Stimulated activated CD4-positive, alpha-beta T cell treated with anti-CD3 and anti-CD28 coated beads, Interleukin-12 subunit alpha, Interleukin-12 subunit beta, amount 100 ng/mL, for 4 hours (primary cell): ENCODE measurements at places on chromosomes 3 and 15.

GRCh38 chr15:32877252-32878019, 159.6 kb downstream of the GREM1 start:
- no peak for DNase-seq

GRCh38 chr15:101614001-101614585, 38.1 kb downstream of the TM2D3 start:
- no peak for DNase-seq

GRCh38 chr15:100544338-100544841, 15.6 kb upstream of the CERS3 start:
- DNase-seq = no peak

GRCh38 chr15:30036036-30036703, 46.6 kb upstream of the GOLGA8J start:
- no peak for DNase-seq

DNA sequence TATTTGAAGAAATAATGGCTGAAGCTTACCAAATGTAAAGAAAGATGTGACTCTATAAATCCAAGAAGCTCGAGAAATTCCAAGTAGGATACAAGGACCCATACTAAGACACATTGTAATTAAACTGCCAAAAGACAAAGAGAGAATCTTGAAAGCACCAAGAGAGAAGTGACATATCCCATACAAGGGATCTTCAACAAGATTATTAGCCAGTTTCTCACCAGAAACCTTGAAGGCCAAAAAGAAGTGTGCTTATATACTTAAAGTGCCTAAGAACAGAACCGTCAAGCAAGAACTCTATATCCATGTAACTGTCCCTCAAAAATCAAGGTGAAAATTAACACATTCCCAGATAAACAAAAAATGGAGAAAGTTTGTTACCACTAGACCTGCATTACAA, 220.5 kb downstream of the ADAMTS17 start:
- no peak for DNase-seq

GRCh38 chr3:15427981-15428380, 583 bp downstream of the EAF1 start:
- DNase-seq = no peak

GRCh38 chr3:11346416-11346815, 74.2 kb downstream of the ATG7 start:
- DNase-seq = no peak

DNA sequence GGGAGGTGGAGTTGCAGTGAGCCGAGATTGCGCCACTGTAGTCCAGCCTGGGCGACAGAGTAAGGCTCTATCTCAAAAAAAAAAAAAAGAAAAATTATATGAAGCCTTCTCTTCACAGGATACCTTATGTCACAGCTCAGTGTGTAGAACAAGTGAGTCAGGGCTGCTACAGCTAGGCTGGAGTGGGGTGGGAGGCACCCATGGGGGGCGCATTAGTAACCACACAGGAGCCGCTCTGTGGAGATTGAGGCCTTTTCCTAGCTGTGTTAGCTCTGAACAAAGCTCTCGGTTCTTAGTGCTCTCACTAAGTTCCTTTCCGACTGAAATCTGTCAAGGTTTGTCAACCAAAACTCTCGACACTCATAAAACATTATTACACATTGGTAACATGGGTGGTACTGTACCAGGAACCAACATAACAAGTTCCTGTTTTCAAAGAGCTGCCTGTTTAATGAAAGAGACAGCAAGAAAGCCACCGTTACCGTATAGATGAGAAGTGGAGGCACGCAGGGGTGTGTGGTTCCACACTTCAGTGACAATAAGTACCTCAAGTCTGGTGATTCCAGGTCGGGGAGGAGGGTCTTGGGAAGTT, 4.5 kb downstream of the LRRC31 start:
- DNase-seq = no peak

DNA sequence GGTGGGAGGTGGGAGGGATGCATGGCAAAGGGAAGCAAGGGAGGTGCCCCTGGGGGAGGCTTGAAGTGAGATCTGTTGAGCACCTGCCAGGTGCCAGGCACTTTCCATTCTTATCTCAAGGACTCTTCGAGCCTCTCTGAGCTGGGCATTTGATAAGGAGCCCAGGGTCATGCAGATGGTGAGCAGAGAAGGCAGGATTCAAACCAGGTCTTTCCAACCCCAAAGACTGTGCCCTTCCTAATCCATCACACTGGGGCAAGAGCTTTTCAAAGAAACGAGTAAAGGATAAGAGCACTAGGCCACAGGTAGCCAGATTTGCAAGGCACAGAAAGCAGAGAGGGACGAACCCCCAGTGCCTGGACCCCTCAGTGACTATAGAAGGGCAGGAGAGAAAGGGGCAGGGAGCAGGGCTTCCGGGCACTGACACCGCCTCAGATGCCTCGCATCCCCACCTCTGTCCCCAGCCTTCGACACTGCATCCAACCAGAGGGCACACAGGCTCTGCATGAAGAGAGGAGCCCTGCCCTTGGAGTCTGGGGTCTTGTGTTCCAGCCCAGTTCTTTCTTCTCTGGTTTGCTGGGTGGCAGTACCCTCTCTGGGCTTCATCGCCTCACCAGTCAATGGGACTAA, 21.0 kb downstream of the IGDCC4 start:
- DNase-seq = no peak

DNA sequence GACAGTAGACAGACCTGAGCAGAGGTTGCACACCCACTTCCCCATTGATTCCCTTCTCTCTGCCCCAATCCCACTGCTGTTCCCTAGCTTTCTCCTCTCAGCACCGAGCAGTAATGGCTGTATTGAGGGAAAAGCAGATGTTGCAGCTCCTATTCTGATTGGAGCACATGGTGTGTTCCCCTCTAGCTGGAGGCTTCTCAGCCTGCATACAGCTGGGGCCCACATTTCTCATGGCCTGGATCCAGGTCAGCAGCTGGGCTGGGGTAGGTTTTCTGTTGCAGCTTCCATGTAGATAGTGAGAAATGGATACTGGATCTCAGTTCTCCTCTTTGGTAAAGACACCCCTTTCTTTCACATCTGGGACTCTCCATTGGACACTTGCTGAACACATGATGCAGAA, 50.1 kb downstream of the RYR3 start:
- no peak for DNase-seq

- DNase-seq = no peak
Observed at GRCh38 chr3:175477651-175478224, 618.6 kb downstream of the NAALADL2 start.

DNA sequence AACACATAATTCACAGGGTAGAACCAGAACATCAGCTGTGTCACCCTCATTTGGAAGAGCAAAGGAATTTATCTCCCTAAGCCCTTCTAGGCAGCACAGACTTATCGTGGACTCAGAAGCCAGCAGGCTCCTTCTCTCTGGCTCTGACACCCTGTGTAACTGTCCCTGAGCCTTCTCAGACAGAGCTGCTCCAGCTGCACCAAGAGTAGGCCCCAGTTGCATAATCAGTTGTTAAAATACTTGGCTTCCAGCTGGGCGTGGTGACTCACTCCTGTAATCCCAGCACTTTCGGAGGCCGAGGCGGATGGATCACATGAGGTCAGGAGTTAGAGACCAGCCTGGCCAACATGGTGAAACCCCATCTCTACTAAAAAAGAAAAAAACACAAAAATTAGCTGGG, 49.4 kb upstream of the ACVR2B start:
- DNase-seq = no peak

- DNase-seq = no peak
Observed at GRCh38 chr3:67176396-67176795, 178.3 kb downstream of the KBTBD8 start.

- DNase-seq = peak; percentile 75
Observed at GRCh38 chr15:74781431-74782258, at the start of gene CSK. Gene CSK (plus strand): TSS chr15:74782080. CDS start chr15:74798298, 16,218 bp downstream.

- DNase-seq = no peak
Observed at GRCh38 chr15:57522148-57522547, 69.6 kb upstream of the MYZAP start.

DNA sequence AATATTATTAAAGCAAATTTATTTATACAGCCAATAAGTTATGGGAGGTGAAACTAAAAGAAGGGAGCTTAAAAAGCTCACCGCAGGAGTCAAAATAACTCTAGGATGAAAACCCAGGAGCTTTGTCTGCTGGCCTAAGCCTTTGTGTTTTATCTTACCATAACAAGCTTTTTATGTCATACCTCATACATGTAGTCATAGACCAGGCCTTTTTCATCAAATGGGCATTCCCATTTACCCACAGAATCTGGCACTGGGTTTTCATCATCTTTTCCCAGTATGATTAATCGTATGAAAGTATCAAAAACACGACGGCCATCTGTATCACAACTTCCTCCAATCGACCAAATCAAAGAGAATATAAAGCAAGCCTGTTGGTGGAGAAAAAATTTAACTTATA, 122.8 kb downstream of the DNAH12 start:
- DNase-seq = no peak

GRCh38 chr3:45915518-45916231, 27.6 kb upstream of the CXCR6 start:
- peak; percentile 65 for DNase-seq

- DNase-seq = peak; percentile 48
Observed at GRCh38 chr3:37967260-37967881, 23.2 kb upstream of the VILL start.

- no peak for DNase-seq
Observed at GRCh38 chr3:77160931-77161497, 121.1 kb downstream of the ROBO2 start.

GRCh38 chr15:62369454-62369853, 204.4 kb upstream of the C2CD4B start:
- no peak for DNase-seq

DNA sequence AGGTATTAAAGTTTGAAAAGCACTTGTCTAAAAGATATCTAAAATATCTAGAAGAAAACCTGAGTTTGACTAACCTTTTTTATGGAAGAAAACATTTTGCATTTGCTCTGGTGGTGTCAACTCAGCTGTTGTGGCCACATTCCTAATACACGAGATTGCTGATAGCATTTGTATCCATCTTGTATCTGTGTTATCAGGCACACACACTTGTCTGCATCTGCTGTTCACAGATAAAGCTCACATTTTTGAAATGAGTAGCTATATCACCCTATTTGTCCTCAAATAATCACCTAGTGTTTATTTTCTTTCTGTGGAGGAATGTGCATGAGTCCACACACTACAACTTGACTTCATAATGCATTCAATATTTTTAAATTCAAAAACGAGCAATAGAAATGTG, 632.3 kb upstream of the NR2F2 start:
- DNase-seq = no peak

DNA sequence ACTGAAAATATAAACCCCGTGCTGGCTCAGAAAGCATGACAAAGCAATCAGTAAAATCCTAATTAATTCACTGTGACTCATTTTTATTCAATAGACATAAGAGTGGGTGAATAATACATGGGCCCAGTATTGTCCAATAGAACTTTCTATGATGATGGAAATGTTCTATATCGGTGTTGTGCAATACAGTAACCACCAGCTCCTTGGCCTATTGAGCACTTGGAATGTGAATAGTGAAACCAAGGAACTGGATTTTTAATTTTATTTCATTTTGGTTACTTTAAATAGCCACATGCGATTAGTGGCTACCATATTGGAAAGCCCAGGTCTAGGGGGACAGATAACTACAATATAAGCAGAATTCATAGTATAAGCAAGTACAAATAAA, 69.8 kb upstream of the PPP2R3A start:
- no peak for DNase-seq

DNA sequence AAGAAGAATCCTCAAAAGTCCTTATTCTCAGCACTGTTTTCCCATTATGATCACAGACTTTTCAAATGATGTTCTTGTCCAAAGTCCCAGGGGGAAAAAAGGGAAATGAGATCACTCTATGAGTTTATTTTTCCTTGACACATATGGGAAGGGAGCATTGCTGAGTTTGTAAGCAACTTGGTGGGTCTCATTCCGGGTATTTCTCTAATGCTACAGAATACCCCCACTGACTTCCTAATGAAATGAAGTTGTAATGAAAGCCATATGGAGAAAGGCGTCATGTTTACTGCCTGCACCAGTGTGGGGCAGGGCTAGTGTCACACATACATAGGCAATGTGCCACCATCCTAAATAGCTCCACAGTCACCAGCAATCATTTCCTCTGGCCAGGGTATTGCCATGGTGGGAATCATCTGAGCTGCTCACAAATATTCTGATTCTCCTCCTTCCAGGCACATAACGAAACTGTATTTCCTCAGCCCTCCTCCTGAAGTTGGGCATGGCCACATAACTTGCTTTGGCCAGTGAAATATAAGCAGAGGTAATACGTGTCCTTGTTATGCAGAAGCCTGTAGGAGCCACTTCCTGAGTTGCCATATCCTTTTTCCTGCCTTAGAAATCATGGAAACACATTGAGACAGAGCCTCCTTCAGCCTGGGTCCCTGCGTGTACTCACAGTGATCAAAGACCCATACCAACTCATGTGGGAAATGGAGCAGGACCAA, 41.0 kb upstream of the C15orf61 start:
- DNase-seq = no peak

GRCh38 chr15:26623071-26623470, 149.8 kb downstream of the GABRB3 start:
- no peak for DNase-seq

DNA sequence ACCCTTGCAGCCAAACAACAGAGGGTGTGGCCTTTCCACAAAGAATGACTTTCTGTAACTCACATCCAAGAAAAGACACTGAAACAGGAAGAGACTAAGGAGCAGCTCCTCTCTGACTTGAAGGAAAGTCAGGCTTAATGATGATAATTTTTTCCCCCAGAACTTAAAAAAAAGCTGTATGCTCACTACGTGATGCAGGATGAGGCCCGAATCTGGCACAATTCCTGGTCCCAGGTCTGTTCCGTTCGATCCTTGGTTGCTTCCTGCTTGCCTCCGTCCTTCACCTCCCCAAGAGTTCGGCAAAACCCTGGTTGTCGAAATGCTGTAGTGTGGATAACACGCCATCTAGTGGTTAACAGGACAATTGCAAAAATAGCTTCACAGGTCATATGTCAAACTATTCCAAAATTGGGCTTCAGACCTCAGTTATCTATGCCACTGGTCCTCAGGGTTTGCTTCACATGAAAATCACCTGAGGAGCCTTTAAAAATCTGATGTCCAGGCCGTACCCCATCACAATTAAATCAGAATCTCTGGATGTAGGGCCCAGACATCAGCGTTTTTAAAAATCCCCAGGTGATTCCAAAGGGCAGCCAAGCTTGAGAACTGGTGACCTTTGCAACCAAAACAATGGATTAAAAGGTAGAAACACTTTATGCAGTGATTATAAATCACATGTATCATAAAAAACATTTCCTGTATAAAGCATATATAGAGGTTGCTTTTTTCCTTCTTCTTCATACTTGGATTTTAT, 28.1 kb upstream of the SYNM start:
- peak; percentile 9 for DNase-seq

- no peak for DNase-seq
Observed at GRCh38 chr3:122169911-122170310, 13.6 kb upstream of the CASR start.

GRCh38 chr15:50977162-50977561, 68.7 kb downstream of the AP4E1 start:
- DNase-seq = no peak

DNA sequence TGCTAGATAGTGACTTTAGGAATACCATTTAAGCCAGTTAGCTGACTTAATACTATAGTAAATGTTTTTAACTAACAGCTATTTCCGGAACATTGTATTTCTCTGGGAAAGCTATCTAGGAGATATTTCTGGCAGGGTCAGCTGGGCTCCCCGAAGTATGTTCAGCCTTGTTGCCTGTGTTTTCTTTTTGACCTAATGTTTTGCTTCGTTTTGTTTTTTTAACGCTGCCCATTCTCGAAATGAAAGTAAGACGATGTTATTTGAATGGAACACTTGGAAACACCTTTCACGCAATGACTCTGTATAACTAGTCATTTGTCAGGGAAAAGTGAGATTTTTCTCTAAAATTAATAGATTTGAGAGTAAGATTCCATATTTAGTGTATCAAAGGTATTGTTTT, 702.9 kb upstream of the NAALADL2 start:
- no peak for DNase-seq
